Fibroblast of skin of right biceps (primary cell): ENCODE measurements at places on chromosomes 13 and 19.

- DNase-seq: no peak
These were observed 79.5 kb downstream of the PCDH9 start for GRCh38 chr13:67150608-67151007.

GRCh38 chr19:37467608-37468090, 405 bp upstream of the ZNF569 start:
- DNase-seq: no peak

DNA sequence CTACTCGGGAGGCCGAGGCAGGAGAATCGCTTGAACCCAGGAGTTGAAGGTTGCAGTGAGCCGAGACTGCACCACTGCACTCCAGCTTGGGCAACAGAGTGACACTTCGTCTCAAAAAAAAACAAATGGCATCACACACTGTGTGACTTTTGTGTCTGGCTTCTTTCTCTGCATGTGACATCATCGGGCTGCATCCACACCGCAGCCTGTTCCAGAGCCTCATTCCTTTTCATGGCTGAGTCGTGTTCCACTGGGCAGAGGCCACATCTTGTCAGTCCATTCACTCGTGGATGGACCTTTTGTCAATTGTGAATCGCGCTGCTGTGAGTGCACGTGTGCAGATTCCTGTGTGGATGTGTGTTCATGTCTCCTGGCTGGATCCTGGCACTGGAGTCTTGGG, 8.3 kb downstream of the THOP1 start:
- DNase-seq: no peak

- DNase-seq: no peak
These were observed 1.5 kb downstream of the RNF225 start for GRCh38 chr19:58396691-58397532.

GRCh38 chr13:109783815-109784589, 2.4 kb downstream of the IRS2 start:
- no peak for DNase-seq

DNA sequence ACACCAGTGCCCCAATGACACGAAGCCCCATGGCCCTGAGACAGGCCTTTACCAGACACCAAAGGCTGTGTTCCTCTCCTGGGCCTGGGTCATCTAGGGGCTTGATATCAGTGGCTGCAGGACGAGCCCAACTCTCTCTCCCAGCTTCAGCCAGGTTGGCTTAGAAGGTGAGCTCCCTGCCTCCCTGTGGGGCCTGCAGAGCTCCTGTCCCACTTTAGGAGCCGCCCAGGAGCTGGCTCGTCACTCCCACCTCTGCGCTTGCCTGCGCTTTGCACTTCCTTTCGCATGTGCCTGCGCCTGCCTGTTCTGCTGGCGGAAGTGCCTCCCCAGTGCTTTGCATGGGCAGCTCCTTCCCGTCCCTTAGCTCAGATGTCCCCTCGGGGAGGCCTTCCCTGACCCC, 4.9 kb downstream of the CALM3 start:
- DNase-seq: no peak

GRCh38 chr19:5719274-5719960, 529 bp downstream of the LONP1 start:
- DNase-seq: no peak

DNA sequence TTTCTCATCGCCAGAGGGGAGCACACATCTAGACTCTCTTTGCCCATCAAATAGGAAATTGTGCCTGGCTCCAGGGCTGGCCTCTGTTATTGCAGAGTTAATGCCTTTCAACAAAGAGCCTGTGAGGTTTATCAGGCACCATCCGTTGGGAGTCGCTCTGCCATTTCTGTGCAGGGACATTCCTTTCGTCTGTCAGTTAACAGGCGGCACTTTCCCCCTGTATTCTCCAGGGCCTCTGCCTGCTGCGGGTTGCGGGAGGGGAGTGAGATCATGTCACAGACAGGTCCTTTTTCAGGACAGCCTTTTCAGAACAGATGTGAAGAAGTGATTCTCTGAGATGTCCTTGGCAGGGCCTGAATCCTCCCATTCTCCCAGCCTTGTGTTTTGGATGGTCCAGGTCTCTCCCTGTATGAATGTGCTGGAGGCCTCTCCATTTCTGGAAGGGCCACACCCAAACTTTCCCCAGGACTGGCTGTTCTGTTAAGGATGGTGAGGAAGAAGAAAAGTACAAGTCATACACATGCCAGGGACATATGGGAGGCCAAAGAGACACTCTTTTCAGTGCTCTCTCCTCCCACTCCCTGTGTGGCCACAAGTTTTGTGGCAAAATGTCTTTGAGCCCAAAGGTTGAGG, 14.9 kb downstream of the SERP2 start:
- DNase-seq: no peak

DNA sequence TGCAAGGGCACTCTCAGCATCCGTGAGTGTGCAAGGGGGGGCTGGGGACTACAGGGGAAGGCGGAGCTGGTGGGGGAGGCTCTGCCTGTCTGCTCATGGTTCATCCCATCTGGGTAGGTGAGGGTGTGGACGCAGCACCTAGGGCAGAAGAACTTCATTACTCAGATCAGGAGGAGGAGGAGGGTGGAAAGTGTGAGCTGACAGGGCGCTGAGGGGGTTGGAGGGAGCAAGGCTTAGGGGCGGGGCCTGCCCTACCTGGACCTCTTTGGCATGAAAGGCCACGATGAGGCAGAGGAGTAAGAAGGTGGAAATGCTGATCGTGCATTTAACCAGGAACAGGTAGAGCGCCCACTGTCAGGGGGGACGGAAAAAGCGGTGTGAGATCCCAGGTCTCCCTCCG, 4.5 kb downstream of the KCNN4 start:
- DNase-seq: no peak

- DNase-seq: no peak
These were observed 31.9 kb downstream of the GPALPP1 start for GRCh38 chr13:45021250-45021649.

DNA sequence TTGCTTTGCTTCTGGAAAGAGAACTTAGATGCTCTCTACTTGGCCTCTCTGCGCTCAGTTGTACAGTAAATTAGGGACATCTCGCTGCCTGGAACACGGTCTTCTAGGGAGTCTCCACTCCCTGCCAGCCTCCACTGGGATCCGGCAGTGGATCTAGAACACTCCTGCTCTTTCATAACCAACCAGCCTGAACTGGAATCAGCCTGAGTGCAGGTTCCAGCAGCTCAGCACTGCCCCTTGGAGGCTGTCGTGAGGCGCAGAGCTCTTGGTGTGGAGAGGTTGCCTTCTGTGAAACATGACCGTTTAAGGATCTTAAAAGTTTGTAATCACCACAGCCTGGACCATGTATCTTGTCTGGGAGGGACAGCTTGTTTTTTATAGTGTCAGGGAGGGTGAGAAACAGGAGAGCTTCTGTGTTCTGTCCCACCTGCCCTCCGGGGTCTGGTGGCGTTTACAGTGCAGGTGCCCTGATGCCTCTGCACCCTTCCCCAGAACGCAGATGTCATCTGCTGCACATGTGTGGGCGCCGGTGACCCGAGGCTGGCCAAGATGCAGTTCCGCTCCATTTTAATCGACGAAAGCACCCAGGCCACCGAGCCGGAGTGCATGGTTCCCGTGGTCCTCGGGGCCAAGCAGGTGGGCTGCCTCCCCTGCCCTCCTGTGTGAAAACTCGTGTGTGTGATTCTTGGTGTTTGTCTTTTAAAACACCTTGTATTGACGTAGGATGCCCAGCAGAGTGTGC, 24.8 kb downstream of the UPF1 start:
- peak; percentile 31 for DNase-seq

DNA sequence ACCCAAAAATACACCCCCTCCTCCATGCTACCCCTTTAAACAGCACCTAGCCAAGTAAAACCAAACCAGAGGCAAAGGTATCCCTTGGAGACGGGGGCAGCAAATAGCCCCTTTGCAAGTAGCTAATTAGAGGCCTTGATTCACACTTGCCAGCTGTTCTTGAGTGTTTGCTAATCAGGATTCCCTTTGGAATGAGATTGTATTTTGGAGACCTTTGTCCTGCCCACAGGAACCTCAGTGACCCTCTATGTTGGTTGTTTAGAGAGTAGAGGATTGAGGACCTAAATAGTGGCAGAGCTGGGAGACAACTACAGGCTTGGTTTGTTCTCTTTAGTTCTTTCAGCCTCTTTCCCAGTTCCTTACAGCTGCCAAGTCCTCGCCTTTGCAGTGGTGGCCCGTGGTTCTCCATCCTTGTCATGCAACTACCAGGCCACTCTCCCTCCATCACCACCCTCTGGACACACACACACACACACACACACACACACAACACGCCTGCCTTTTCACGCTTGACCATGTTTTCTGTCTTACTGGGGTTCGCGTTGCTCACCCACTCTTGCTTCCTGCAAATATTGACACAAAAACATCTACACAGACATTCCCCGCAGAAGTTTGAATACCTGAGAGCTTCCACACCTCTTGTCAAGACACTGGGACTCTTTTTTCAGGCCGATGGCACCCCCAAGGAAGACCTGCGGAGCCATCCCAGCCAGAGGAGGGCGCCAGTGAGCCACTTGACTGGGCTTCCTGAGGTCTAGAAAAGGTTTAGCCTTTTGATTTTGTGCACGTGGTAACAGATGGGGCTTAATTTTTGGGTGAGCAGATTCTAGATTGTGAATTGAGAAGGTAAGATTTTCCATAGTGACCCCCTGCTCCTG, 80.0 kb upstream of the GPR183 start:
- DNase-seq: peak; percentile 14

- DNase-seq: no peak
These were observed 53.6 kb downstream of the DGKH start for GRCh38 chr13:42101821-42102585.

- peak; percentile 78 for DNase-seq
These were observed 209.5 kb downstream of the DNAJC15 start for GRCh38 chr13:43232873-43233265.

GRCh38 chr13:113879494-113880360, 15.9 kb upstream of the GAS6 start:
- DNase-seq: no peak

DNA sequence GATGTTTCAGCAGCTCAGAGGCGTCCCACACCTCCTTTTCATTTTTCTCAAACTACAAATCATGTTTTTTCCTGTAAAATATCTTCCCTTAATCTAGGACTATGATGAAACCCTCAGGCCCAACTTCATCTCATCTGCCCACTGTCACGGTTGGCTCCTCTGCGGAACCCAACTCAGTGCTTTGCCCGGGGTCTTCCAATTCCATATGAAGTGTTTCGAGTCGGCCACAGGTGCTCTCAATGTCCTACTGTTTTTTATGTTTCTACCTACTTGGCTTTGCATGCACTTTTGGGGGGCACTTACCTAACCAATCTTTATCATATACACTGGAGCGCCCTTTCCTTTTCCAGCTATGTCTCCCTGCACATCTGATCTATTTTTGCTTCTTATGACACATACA, 28.1 kb downstream of the COL4A1 start:
- DNase-seq: no peak

GRCh38 chr13:70541451-70541850, 433.2 kb upstream of the KLHL1 start:
- no peak for DNase-seq
